ENCODE measurements at places on chromosomes 16 and 17.

- no peak for DNase-seq
These were observed 22.0 kb upstream of the MRPS23 start for GRCh38 chr17:57871863-57872262.

GRCh38 chr16:71914802-71915201 lies 19.5 kb downstream of the IST1 start:
- DNase-seq: no peak

GRCh38 chr17:7922845-7923628 lies 6.6 kb downstream of the KCNAB3 start:
- peak; percentile 72 for DNase-seq

DNA sequence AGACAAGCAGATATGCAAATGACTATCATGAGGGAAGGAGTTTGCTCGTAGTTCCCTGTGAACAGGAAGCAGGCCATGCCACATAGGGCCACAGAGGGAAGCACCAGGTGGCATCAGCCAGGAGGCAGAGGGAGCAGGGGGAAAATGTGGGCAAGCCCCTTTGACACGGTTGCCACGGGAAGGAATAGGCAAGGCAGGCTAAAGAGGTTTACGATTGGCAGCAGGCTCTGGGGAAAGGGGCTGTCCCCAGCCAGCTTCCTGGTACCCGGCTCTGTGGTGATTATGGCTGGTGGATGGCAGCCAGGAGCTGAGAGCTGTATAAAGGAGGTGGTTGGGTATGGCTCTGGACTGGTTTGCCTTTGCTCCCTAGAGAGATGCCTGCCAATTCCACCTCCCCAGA lies 848 bp downstream of the CES3 start:
- DNase-seq: no peak

DNA sequence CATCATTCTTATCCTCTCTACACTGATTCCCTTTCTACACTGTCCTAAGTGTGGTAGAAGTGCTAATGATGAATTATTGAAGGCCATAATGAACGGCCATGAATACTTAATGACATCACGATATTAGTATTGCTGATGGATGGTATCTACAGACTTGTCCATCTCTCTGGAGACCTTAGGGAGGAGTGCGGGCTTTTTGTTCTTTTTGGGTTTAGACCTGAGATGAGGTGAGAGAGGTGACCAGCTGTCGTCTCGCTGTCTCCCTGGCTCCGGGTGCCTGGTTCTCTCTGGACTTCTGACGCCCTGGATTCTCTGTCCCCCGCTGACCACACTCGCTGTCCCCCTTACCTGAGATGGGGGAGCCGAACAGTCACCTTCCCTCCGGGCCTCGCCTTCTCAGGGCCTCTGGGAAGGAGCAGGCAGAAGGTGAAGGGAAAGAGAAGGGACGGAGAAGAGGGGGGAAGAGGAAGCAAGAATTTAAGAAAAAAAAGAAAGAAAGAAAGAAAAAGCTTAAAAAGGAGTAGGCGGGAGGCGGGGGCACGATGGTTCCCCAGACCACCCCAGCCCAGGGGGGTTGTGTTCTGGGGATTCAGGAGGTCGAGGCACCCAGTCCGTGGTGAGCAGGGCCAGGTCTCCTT lies 17.1 kb downstream of the SGCA start:
- DNase-seq: no peak

All from activated naive CD4-positive, alpha-beta T cell (primary cell).